ENCODE measurements at places on chromosomes 3 and 15.

GRCh38 chr15:44598892-44599291 lies 61.9 kb downstream of the EIF3J start:
- no peak for DNase-seq

DNA sequence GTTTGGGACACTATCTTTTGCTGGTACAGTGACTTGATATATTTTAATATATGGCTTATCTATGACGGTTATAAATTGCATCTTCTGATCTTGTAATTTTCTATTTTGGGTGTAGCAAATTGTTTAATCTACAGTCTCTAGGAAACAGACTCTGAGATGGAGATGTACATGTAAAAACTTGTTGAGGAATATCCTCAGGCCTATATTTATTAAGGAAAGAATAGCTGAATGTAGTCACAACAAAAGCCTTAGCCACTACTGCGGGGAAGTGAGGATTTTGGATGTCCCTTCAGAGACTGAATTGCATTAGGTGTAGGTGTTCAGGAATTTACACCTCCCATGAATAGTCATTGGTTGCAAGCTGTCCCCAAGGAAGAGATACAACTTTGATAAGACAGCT lies 13.8 kb upstream of the OR5K3 start:
- no peak for DNase-seq

DNA sequence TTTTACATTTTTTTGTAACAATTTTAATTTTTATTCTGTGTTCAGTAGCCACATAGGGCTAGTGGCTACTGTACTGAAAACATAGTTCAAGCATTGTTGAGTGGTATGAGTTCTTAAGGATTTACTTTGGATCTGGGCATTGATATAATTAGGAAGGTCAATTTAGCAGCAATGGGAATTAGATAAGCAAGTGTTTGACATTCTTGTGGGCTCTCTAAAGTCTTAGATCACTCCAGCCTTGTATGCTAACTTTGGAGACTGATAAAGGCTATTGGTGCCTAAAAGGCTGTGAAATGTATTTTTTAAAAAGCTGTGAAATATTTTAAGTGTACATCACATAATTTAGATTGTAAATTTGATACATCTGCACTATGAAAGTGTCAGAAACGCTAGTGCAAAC lies 2.5 kb upstream of the DNAJC13 start:
- DNase-seq = no peak

DNA sequence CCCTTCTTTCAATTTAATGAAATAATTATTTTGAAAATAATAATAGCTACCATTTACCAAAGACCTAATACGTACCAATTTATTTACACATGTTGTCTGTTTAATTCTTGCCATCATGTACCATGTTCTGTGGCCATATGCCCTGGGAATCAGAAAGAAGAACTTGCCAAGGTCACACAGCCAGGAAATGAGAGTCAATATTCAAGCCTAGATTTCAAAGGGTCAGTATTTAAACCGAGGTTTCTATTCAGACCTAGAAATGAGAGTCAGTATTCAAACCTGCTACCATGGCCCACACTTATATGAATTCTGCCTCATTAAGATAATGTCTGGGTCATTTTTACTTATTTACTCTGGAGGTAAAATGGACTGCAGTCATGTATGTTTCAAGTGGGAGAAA lies 103.6 kb upstream of the TBL1XR1 start:
- DNase-seq = no peak

GRCh38 chr15:84795186-84795585 lies 22.0 kb upstream of the ALPK3 start:
- no peak for DNase-seq

GRCh38 chr15:33089878-33090757 lies 104.4 kb downstream of the FMN1 start:
- no peak for DNase-seq

DNA sequence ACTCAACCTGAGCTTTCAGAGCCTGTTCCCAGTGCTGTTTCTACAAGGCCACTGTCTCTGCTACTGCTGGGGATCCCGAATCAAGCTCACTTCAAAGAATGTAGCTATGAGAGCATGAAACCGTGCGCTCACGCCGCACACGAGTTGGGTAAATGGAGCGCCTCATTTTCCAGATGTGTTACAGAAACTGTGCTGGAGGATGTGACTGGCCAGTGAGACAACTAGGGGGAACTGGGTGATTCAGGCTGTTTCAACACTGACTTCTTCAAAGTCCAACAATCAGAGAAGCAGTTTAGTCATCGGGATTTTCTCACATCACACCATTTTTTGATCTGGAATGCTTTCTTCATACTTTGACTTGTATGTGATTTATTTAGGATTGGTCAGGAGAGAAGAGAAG lies 3.5 kb downstream of the ZNF710 start:
- no peak for DNase-seq

- DNase-seq = no peak
These were observed 828 bp downstream of the U2SURP start for GRCh38 chr3:143002083-143002712.

GRCh38 chr15:84591815-84592214 lies 9.0 kb upstream of the ZSCAN2 start:
- no peak for DNase-seq

DNA sequence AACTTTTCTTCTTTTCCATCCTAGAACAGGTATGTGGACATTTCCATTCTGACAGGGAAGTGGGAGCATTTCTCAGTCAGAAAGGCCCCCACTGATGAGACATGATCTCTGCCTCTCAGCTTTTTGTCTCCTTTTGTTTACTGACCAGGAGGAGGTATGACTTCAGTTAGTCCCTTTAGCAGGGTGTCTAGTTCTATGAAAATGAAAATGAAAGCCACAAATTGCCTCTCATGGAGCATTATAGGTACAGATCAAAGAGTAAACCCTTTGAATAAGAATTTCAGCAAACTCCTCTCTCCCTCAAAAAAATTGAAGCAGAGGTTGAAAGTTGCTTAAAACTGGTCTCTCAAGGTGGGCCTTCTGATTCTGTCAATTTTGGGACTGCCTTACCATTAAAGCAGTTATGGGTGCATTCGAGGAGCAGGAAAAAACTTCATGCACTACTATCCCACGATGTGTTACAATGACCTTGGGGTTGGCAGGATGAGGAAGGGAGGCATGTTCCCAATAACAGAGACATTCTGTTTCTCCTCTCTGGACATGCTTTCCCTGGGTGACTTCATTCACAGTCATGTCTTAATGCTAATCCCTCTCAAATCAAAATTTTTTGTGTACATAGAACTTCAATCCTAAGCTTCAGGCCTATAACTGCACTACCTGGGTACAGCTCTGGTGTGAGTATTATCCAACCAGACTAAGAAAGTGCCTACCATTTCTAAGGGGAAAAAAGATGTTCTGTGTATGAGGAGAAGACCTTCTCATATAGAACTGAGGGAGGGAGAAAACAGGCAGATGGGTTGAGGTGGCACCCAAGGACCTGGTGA lies 50.6 kb upstream of the TBC1D23 start:
- DNase-seq = no peak

- peak; percentile 8 for DNase-seq
These were observed 521.3 kb upstream of the SEMA6D start for GRCh38 chr15:47196048-47196447.

DNA sequence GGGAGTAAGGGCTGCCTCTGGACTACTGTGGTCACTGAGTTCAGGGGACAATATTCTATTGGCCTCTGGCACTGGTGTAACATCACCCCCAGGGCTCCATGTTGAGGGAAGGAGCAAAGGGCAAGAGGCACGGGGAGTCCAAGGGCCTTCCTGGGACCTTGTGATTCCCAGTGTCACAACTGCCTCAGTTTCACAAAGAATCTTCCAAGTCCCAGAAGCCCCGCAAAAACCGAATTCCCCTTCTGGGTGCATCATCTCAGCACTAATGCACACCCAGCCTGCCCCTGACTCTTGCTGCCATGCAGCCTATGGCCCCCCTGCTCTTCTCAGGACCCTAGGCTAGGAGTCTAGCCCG lies 5.5 kb downstream of the AMOTL2 start:
- DNase-seq = no peak

DNA sequence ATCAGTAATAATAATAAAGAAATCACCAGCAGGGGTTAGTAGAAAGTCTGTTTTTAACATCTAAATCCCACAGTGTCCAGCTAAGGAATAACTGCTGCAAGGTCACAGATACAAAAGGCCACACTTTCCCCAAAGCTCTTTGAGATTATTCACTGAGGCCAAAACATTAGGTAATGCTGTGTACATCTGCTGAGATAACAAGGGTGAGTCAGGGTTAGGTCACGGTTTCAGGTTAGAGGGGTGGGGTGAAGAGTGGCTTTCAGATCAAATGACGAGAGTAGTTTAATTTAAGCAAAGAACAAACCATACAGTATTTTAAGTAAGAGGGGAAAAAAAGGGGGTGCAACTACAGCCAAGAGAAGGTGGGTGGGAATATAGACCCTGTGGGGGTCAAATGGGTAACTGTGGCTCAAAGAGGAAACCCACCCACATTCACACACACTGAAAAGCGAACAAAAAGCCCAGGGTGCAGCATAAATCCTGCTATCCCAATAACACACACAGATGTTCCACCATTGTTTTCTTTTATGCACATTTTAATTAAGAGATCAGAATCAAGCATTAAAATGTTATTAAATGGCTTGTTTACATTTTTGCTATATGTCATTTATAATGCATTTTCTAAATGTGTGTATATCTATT lies 412.9 kb downstream of the TIGIT start:
- DNase-seq = peak; percentile 28

- no peak for DNase-seq
These were observed 12.4 kb downstream of the ACAA1 start for GRCh38 chr3:38124324-38125122.

- no peak for DNase-seq
These were observed 736.8 kb downstream of the DIPK2A start for GRCh38 chr3:144708437-144708836.

DNA sequence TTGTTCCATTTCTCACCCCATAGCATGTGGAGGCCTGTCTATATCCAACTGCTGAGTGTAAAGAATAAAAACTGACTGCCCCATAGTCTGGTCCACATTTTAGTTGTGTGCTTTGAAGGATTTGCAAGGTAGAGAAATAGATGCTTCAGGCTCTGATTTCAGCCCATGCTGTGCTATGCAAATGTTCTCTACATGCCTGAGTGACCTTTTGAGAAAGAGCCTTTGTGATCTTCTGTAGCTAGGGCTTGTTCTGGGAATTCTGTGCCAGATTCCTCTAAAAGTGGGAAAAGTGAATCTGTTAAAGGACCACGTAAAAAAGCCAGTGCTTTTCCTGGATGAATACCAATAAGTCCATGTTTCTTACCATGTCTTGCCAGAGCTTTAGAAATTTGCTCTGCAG lies 5.2 kb downstream of the KCTD6 start:
- DNase-seq = no peak

DNA sequence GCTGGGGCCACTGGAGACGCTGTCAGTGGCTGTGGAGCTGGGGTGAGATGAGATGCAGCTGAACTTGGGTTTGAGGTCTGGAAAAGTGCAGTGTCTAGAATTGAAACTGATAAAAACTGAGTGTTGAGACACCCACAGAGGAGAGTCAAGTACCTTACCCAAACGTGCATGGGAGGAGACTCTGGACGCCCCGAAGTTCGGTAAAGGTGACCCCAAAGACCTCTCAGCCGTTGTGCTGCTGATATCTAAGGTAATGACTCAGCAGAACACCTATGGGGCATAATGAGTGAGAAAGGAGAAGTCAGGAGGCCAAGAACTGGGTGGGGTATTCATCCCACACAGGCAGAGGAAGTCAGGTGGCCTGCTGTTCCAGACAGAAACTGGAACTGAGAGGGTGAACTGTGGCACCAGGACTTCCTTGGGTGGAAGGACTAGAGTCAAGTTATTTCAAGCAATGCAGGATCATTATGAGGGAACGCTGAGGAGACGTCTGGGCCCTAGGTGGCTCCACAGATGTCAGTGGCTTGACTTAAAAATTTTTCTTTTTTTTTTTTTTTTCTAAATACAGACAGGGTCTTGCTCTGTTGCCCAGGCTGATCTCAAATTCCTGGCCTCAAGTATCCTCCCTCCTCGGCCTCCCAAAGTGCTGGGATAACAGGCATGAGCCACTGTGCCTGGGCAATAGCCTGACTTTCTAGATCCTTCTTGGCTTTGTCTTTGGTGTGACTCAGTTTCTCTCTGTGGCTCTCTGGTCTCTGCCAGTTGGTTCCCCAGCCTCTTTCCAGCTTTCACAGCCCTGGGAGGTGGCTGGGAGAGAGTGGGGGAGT lies 67.6 kb upstream of the GCNT3 start:
- no peak for DNase-seq

DNA sequence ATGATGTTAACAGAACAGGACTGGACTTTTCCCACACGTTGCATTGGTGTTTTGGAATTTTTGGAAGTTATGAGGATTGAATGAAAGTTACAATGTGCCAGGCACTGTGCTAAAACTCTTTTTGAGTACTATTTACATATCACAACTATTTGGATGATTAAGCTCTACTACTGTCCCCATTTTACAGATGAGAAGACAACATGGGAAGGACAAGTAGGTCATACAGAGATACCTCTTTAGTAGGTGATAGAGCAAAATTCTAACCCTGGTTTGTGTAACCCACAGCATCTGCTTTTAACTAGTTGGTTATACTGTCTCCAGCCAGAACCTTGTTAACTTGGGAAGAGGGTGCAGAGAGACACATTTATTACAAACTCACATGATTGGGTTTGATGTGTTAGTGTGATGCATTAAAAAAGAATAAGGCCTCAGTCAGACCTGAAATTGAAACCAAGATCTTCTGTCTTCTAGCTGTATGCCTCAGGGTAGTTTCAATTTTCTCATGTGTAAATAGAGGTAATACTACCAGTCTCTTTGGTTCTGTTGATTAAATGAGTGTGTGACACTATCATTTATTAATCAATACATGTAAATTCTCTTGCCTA lies 1.4 kb downstream of the NDUFB4 start:
- DNase-seq = no peak

- DNase-seq = no peak
These were observed 362.3 kb upstream of the BCHE start for GRCh38 chr3:166199491-166199890.

- no peak for DNase-seq
These were observed 480.8 kb upstream of the DPH6 start for GRCh38 chr15:36026627-36027283.

DNA sequence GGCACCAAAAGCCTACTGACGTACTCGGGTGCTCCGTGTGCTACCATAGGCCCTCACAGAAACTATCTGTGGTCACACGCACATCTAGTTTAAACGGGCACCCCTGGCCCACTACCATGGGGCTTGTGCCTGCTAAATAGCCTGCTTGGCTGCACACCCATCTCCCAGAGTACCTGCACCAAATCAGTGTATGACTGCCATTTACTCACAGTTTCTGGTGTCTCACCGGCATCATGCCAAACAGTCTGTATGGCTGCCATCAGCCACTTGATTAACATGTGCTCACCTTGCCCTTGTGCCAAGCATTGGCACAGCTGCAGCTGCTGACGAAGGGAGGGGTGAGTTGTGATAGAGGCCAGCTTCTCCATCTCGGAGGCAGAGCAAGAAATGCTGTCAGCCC lies 232.7 kb downstream of the IGSF11 start:
- DNase-seq = no peak

DNA sequence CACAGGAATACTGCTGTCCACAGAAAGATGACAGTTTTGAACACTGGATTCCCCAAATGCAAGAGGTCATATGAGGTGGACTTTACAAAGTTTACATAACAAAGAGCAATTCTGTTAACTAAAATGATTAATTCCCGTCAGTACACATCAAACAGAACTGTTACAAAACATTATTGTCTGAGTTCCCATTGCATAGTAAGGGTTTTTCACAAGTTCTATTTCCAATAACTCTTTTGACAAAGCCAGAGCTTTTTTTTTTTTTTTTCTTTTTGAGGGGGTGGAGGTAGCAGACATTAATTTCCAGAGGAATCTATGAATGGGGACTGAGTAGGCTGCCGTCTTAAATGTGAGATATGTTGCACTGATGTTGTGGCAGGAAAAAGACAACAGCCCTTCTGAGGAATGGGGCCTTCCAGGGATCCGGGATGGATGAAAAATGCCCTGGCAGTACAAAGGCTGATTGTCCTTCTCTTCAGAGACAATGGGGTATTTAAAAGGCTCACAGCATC lies 178.1 kb upstream of the KBTBD8 start:
- no peak for DNase-seq

Data from stimulated activated CD8-positive, alpha-beta memory T cell treated with anti-CD3 and anti-CD28 coated beads, Interleukin-15, amount 100 ng/mL, for 48 hours (primary cell).